ENCODE measurements at places on chromosomes 1 and 21.

DNA sequence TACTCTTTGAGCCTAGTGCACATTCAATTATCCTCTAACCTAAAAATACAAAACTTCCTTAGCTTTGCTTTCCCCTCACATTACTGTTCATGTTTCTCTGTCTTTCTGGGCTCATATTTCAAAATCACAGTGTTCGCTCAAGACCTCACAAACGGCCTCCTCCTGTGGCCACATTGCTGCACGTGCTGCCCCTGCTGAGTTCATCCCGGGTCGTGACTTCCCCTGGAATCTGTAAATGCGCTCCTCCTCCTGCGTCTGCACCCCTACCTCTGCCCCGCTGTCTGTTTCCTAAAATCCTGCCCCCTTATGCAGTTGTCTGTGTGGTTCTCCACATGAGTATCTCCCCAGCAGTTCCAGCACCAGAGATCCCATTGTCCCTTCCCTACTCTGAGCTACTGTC is 45.5 kb upstream of the RAVER2 start:
- DNase-seq: no peak

DNA sequence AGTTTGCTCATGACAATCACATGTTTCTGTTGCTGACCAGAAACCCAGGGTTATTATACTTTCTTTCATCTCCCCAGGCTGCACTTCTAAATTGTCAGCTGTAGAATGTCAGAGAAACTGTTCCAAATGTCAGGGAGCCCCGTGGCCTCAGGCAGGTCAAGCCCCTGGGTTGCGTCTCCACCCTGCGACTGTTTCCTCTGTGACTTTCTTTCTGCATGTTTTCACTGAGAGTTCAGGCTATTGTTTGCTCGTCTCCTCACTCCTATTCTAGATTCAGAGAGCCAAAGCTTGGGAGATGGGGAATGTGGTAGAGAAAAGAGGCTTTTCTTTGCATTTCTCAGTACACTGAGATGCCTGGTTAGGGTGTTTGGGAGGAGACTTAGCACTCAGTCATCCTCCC is 97.4 kb downstream of the CENPF start:
- no peak for DNase-seq

DNA sequence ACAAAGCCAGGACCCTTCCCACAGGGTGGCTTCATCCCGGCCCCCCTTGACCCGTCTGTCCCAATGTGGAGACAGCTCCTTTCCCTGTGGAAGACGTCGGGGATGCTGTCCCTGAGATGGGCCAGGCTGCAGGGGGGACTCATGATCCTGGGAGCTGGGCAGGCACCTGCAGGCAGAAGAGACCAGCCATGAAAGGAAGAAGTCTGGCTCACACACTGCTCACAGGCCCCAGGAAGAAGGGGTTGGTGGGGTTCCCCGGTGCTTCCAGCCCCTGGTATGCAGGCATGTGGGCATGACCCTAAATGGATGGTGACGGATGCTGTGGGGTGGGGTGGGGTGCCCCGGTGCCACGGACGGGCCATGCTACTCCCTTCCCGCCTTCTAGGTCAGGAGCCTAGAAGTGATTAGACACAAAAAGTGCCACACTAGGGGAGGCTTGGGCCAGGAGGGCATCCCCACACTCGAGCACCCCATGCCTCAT is 8.3 kb downstream of the ACTRT2 start:
- DNase-seq: no peak

DNA sequence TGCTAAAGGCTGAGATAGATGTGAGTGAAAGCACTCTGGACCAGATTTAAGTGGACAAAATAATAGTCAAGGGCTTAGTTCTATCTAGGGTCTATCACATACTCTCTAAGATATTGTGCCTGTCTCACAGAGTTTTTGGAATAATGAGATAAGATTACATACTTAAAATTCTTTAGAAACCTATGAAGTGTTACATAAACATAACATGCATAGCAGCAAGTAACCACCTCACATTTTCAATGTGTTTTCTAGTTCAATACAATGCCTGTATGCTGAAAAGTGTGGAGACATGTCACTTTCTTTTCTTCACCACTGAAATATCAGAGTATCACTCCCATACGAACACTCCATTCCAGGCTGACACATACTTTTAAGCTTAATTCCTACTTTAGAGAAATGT is 16.2 kb downstream of the SDCCAG8 start:
- no peak for DNase-seq

- DNase-seq: no peak
Observed at GRCh38 chr1:169110236-169110635, 3.7 kb downstream of the ATP1B1 start.

- DNase-seq: peak; percentile 51
Observed at GRCh38 chr21:21921410-21922232, 923.4 kb downstream of the NCAM2 start.

- DNase-seq: no peak
Observed at GRCh38 chr1:110880708-110881374, 7.9 kb downstream of the CD53 start.

DNA sequence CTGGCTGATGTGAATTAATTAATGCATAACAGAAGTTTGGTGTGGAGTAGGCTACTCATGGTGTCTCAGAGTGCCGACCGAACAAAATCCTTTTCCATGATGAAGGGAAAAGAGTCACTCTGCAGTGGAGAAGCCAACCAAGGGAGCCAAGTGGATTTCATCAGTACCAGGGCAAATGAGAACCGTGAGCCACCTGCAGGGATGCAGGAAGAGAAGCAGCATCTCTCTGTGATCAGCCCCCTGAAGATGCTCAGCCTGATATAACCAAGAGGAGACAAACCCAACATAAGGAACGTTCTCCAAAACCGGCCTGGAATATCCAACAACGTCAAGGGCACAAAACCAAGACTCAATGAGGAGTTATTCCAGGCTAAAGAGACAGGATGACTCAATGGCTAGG is 13.4 kb upstream of the LAPTM5 start:
- DNase-seq: no peak

DNA sequence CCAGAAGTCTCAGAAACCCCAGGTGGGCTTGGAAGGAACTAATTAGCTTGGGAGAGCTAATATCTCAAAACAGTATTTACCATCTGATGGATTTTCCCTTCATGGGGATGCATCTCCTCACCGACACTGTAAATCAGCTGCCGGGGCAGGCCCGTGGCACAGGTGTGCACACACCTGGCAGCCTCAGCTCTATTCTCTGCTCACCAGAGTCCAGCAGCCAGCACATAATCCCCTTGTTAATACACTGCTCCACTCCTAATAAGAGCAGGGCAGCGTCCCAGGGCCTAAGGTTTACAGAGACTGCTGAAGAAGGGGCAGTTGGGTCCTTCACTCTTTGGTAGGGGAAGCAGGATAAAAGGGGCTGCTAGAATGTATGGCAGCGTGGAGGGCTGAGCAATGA is 200.0 kb downstream of the TOMM20 start:
- DNase-seq: no peak

GRCh38 chr1:80171631-80172030 is 1165.1 kb upstream of the ADGRL4 start:
- no peak for DNase-seq

GRCh38 chr1:234709473-234710228 is 99.7 kb upstream of the IRF2BP2 start:
- DNase-seq: no peak

DNA sequence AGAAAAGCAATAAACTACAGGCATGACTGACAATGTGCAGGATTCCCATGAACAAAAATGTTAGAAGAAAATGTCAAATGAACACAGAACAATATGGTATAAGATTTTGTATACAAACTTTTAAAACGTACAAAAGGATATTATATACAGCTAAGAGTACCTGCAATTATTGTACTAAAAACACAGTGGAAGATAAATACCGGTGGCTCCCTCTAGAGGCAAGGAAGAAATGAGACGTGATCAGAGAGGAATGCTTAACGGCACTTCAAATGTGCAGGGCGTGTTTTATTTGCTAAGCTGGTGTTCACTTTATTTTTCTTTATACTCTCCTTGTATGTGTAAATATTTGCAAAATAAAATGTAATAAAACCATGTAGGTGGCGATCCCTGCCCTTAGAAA is 191.8 kb upstream of the SAMSN1 start:
- no peak for DNase-seq

DNA sequence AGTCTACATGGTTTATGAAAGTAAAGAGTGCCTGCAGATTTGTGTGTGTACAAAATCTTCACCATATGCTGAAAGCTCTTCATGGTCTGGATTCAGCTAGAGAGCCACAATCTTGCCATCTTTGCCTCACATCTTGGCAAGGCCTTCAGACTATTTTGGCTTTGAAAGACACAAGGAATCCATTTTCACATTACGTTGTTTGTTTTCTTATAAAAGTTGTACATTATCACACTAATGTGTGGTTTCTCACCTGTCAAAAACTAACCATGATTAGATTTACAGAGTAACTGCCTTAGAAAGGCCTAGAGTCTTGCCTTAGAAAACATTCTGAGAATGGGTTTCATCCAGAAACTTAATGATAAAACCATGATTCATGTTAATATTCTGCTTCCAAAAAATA is 494.6 kb downstream of the NEGR1 start:
- no peak for DNase-seq

DNA sequence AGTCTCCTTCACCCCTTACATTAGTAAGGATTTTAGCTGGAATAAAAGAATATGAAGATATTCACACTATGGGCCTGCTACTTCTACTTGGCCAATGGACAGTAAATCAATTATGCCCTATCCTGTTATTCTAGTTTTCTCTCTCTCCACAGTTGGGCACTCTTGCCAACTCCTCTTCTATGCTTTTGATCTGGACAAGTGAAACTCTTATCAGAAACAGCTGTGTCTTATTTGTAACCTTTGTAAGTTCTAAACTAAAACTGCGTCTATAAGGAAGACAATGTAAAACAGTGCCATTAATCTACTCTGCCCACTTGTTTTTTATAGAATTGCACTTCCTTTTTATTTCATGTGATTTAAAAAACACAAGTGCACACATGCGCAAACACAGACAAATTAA is 244.0 kb upstream of the DMRTA2 start:
- no peak for DNase-seq

GRCh38 chr1:6823793-6824192 is 38.5 kb downstream of the CAMTA1 start:
- DNase-seq: no peak

DNA sequence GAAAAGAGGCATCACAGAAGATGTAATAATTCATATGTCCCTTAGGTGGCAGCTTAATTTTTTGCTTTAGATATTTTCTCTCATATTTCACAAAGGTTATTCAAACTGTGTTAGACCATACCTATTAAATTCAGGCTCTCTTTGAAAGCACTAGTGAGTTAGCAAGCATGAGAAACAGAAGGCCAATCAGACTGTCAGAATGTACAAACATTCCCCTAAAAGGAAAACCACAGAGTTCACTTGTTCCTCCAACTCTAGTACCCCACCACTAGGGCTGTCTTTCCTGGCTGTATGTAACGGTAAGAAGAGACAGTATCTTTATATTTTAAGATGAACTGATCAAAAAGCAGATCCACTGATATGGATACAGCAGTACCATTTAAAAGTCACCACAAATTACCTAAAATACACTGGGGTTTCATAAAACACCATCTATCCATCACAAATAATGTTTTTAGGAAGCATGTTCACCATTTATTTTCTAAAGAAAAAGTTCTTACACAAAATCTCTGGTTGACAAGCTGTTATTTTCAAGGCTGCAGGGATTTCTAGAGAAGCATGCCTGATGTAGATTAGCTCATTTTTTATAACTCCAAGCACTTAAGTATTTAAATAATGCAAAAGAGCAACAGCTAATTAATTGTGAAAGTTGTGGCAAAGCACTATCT is 1.8 kb downstream of the ARPC5 start:
- peak; percentile 46 for DNase-seq

Measured in NCI-H1048 (cell line).